Naive B cell (primary cell): ENCODE measurements at places on chromosomes 1 and 21. TPM values are rescaled to one million over a fixed set of nuclear protein-coding genes. Genes with fewer than 3 reads are reported as not detected.

- no peak for DNase-seq
Measured at GRCh38 chr21:41602531-41602930, 94.6 kb upstream of the TMPRSS2 start.

GRCh38 chr1:231407547-231408396 is 14.3 kb downstream of the EGLN1 start:
- no peak for DNase-seq

GRCh38 chr1:91997607-91998195 is 32.1 kb upstream of the EPHX4 start:
- DNase-seq, result peak; percentile 9

- no peak for DNase-seq
Measured at GRCh38 chr1:191495040-191495439, 663.2 kb upstream of the RGS18 start.

The CTSS gene
- polyA plus RNA-seq, result 641 TPM

DNA sequence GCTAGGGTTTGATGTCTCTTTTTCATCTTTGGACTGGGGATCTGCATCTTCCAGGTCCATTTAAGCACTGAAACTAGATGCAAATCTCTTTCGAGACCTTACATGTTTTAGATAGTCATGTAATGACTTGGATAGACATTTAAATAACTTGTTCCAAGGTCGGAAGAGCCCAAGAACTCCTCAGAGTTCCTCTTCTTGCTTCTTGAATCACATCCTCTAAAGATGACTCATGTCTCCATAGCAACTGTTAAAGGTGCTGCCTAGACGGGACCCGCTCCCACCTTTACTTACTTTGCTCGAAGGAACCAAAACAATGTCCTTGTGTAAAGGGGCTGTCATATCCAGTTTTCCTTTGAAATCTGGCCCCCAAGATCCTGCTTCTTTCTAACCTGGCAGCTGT is 130.0 kb downstream of the EDEM3 start:
- DNase-seq, result no peak

GRCh38 chr1:177427811-177428210 is 257.1 kb downstream of the BRINP2 start:
- no peak for DNase-seq

- DNase-seq, result no peak
Measured at GRCh38 chr21:39818557-39818956, 48.7 kb upstream of the PCP4 start.

GRCh38 chr1:167737169-167737568 is 15.4 kb downstream of the MPZL1 start:
- no peak for DNase-seq

GRCh38 chr1:4160181-4160580 is 260.1 kb upstream of the C1orf174 start:
- DNase-seq, result no peak

DNA sequence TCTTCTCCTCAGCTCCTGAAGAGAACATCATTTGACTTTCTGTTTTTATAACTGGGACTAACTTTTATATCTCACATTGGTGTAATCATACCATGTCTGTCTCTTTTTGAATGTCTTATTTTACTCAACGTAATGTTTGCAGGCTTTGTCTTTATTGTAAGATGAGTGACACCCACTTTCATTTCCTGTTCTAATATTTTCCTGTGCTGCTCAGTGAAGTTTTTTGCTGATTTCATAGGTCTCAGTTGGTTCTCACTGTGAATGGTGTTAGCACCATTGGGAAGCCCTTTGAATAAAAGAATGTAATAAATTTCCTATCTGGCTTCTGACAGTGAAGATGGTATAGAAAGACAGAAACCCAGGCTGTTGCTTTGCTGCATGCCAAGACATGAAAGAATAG is 84.0 kb downstream of the RAVER2 start:
- no peak for DNase-seq

DNA sequence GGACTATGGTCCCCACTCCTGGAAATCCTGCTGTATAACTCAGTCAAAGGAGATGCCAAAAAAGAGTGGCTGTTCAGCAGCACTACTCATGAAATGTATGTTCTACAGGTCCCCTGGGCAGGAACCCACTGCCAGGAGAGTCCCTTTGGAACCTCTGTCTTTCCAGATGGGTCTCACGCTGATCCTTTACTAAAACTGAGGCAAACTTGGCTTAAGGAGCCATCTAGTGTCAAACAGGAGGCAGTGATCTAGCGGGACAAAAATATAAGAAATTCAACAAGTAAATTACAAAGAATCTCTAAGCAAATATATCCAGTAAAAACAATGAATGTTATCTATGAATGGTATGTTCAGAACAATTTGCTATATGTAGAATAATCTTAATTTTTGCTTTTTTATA is 80.5 kb upstream of the PRMT6 start:
- no peak for DNase-seq

The TRAF3IP3 gene
- polyA plus RNA-seq, result 252 TPM

The KCNT2 gene
- polyA plus RNA-seq, result not detected

The CEP350 gene
- 38.7 TPM for polyA plus RNA-seq

DNA sequence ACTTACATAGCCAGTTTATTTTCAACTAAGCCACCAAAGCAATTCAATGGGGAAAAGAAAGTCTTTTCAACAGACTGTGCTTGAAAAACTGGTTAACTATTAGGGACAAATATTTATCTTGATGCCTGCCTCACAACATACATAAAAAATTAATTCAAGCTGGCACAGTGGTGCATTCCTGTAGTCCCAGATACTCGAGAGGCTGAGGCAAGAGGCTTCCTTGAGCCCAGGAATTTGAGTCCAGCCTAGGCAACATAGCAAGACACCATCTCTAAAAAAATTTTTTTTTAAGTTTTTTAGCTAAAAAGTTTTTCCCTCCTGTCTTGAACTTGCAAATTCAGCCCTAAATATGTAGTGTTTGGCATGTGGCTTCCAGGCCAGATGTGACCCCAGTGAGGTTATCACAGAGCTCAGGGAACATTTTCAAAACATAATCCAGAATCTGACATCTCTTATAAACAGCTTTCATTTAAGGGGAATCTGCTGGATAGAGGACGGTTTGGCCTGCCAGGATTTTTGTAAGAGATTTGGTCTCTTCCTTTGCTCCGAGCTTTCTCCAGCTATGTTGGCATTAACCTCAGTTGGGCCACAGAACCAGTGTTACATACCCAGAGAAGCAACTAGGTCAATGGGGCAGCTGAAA is 46.4 kb downstream of the COL6A1 start:
- no peak for DNase-seq
